A549 treated with AZD2906 at 1 μM for 4 hours (cell line): ENCODE measurements at places on chromosomes 12 and 14. TPM values are rescaled to one million over a fixed set of nuclear protein-coding genes. Genes with fewer than 3 reads are reported as not detected.

PIWIL1 gene
- total RNA-seq: 0.05 to 0.14 TPM in 2 of 5 replicates, not detected in the others

TOMM20L gene
- total RNA-seq: not detected in 5 replicates

M6PR gene
- 133 to 166 TPM (median 147 TPM) in 5 replicates for total RNA-seq

SETD3 gene
- total RNA-seq: 40.5 to 53.2 TPM (median 45.1 TPM) in 5 replicates

IQSEC3 gene
- 0.02 to 0.16 TPM (median 0.05 TPM) in 5 replicates for total RNA-seq

SLCO1C1 gene
- 0.06 TPM in 1 of 5 replicates, not detected in the others for total RNA-seq

RNFT2 gene
- total RNA-seq: 1.5 to 2.7 TPM (median 2.0 TPM) in 5 replicates

NFATC4 gene
- total RNA-seq: 0.05 to 0.31 TPM (median 0.07 TPM) in 5 replicates

YLPM1 gene
- 30.2 to 41.3 TPM (median 34.2 TPM) in 5 replicates for total RNA-seq

ERG28 gene
- total RNA-seq: 13.1 to 16.6 TPM (median 15.5 TPM) in 5 replicates

ALKBH1 gene
- 14.2 to 16.3 TPM (median 15.9 TPM) in 5 replicates for total RNA-seq

MYL6B gene
- 69.1 to 84.7 TPM (median 80.8 TPM) in 5 replicates for total RNA-seq

LRTM2 gene
- 0.02 to 0.09 TPM (median 0.05 TPM) in 4 of 5 replicates, not detected in the other for total RNA-seq

TMTC1 gene
- total RNA-seq: 0.01 to 0.16 TPM (median 0.02 TPM) in 5 replicates
